ENCODE measurements at places on chromosomes 7 and 10. TPM values are rescaled to one million over a fixed set of nuclear protein-coding genes. Genes with fewer than 3 reads are reported as not detected.

TMEM229A gene
- total RNA-seq = not detected

MKI67 gene
- total RNA-seq = 37.2 TPM

MMRN2 gene
- total RNA-seq = 262 TPM

ACTL6B gene
- total RNA-seq = not detected

OR9A2 gene
- total RNA-seq = not detected

KLF14 gene
- not detected for total RNA-seq

SAMD9L gene
- 7.8 TPM for total RNA-seq

TBX20 gene
- total RNA-seq = not detected

VENTX gene
- total RNA-seq = not detected

GCK gene
- total RNA-seq = 0.19 TPM

WEE2 gene
- total RNA-seq = not detected

KCP gene
- not detected for total RNA-seq

HMX2 gene
- not detected for total RNA-seq

CFTR gene
- not detected for total RNA-seq

SLC18A3 gene
- total RNA-seq = not detected

NKX1-2 gene
- not detected for total RNA-seq

EGFR gene
- total RNA-seq = 3.6 TPM

RNF133 gene
- 0.98 TPM for total RNA-seq

VSTM4 gene
- total RNA-seq = under 0.01 TPM

TMEM139 gene
- not detected for total RNA-seq

GNAI1 gene
- 22.5 TPM for total RNA-seq

HOXA10 gene
- 7.5 TPM for total RNA-seq

TCF7L2 gene
- total RNA-seq = 5.7 TPM

TMEM225B gene
- not detected for total RNA-seq

PVRIG gene
- total RNA-seq = not detected

RASSF4 gene
- total RNA-seq = 10.8 TPM

ANKRD1 gene
- total RNA-seq = 528 TPM

JCAD gene
- 61.6 TPM for total RNA-seq

FAS gene
- total RNA-seq = 8.8 TPM

MDFIC gene
- 20.9 TPM for total RNA-seq

UROS gene
- total RNA-seq = 61.1 TPM

OR2A5 gene
- not detected for total RNA-seq

SP4 gene
- total RNA-seq = 6.7 TPM

C10orf62 gene
- 0.10 TPM for total RNA-seq

All from vein endothelial cell (primary cell).